ENCODE measurements at places on chromosomes 5 and 9. TPM values are rescaled to one million over a fixed set of nuclear protein-coding genes. Genes with fewer than 3 reads are reported as not detected.

DNA sequence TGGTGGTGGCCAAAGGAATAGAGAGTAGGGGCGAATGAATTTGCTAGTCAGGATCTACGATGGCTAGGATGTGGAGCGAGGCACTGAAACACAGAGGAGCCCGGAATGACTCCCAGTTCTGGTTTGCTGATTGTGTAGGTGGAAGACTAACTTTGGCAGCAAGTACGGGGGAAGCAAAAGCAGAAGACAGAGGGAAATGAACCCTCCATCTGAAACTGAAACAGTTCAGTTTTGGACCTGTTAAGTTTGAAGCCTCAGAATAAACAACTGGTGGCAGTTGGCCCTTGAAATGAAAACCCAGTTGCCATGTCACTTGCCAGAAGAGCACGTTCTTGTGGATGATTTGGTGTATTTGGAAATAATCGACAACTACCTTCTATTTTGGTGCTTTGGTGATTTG, 15.4 kb upstream of the SMIM15 start:
- no peak for DNase-seq

- peak; percentile 83 for DNase-seq
Observed at GRCh38 chr9:126490871-126491567, 122.7 kb upstream of the LMX1B start.

GRCh38 chr5:170650850-170651249, 132.7 kb upstream of the GABRP start:
- DNase-seq = no peak

GRCh38 chr5:73030995-73031394, 75.2 kb downstream of the FCHO2 start:
- DNase-seq = peak; percentile 89

GRCh38 chr5:141637123-141637766, 448 bp downstream of the RELL2 start:
- no peak for DNase-seq

- DNase-seq = no peak
Observed at GRCh38 chr5:95810305-95811125, 12.0 kb downstream of the GLRX start.

- peak; percentile 67 for DNase-seq
Observed at GRCh38 chr9:111944241-111944866, 47.7 kb downstream of the UGCG start.

DNA sequence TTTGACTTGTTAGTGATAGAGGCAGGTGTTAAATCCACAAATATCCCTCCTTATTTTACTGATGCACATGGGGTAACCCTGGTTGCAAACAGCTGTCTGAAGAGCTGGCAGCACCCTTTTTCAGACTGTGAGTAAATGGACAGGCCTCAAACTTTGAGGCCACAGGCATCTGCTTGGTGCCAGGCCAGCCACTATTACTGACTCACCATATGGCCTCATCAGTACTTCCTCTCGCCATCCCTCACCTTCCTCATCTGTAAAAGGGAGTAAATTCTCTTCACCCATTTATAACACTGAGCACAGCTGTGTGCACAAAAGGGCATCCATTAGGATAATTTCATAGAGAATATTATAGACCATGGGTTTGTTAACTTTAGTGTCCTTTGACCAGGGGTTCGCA, 11.9 kb upstream of the TNIP1 start:
- peak; percentile 59 for DNase-seq

DNA sequence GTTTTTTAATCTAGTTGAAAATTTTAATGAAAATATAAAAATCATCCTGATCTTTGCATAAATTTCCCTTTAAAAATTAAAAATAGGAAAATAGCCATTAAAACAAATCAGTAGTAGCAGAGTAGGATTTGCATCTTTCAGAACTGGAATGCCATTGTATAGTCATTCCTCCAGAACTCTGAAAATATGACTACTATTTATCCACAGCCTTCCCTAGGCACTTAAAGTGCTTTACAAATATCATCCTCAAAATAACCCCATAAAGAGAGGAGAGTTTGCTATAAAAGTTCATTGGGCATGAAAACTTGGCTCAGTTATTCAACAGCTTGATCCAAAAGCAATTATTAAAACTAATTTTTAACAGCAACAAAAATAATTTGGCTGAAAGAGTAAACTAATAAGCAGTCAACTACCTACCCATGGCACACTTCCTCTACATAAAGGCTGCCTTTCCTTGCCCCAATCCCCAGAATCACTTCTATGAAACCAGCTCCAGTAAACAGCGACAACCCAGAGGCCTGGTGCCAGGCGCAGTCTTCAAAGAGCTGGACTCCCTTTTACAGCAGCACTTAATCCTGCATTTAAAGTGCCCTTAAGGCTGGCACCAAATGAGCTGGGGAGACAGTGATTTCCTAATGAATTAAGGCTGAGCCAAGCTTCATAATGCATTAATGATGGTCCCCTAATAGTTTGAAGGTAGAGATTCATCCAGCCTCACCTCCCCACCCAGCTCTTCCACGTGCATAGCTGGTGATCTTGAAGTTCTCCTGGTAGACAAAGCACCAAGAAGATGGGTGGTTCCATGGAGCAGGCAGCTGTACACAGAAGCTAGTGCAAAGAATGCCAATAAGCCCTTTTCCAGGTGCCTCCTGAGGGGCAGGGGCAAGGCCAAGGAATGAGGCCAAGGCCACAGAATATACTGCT, 36.1 kb downstream of the LHFPL2 start:
- no peak for DNase-seq

DNA sequence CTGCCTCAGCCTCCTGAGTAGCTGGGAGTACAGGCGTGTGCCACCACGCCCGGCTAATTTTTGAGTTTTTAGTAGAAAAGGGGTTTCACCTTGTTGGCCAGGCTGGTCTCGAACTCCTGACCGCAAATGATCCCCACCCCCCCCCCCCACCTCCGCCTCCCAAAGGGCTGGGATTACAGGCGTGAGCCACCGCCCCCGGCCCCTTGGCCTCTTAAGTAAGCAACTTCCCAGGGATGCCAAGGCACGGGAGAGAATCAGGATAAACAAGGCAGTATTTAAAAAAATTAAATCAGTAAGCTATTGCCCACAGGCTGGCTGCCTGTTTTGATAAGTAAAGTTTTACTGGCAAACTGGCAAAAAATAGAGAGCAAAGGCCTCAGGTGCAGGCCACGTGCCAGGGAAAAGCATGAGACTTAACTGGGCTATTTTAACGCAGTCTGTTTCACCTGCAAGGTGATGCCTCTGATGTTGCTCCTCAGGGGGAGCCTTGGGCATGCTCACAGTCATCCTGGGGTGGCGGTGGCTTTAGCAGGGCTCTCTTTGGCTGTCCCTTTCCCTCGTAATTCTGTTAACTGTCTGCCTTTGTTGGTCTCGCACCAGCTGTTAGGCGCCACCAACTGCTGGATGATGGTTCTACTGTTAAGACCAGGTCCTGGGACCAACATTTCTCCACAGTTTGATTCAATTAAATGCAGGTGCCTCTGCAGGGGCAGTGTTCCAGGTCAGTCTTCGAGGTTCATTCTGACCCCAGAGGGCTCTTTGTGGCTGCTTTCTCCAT, 19.4 kb upstream of the RNF130 start:
- DNase-seq = peak; percentile 23

DNA sequence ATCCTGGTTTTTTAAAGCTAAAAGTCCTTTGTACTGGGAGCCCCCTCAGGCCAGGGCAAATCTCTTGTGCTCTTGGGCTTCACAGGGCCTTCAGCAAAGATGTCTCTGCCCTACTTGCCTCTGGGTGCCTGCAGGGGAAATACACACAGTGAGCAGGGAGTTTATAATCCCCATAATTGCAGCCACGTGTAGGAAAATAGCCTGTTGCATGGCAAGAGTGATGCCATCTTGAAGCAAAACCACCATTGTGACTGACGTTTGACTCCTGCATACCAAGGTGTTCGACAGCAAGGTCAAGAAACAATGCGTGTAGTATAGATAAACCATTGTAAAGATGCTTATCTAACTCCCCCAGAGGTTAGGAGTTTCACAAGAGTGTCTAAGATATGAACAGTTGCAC, 11.4 kb upstream of the IL3 start:
- DNase-seq = no peak

DNA sequence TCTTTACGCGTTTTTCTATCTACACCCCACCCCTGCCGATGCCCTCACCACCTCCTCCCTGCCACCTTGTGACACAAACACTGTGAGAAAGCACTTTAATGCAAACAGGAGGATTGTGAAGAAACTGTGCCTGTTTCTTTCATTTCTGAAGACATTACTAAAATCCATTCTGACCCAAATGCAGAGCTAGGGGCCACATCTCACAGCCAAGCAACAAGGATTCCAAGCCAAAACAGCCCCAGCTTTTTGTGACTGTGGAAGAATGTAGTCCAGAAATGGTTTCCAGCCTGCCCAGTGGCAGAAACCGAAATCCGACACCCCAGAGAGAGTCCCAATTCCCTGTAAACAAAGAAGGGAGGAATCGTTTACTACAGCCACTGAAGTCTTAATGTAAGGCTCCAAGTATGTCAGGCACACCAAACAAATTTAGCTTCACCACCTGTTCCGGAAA, 190.9 kb downstream of the TTC39B start:
- no peak for DNase-seq

GRCh38 chr5:129271308-129271707, 176.8 kb downstream of the ISOC1 start:
- peak; percentile 58 for DNase-seq

DNA sequence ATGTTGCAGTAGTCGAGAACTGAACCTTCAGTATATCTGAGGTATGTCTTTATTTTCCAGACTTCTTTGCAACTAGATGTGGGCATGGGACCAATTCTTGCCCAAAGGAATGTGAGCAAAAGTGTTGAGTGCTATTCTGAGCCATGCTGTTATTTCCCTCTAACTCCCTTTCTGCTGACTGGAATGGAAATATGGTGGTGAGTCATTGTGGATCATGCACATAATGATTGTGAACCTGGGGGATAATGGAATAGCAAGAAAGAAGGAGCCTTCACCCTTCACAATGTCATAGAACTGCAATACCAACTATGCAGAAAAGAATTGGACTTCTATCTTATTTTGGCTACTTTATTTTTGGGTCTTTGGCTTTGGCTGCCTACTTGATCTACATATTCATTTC, 10.3 kb upstream of the DOCK2 start:
- DNase-seq = peak; percentile 97

DNA sequence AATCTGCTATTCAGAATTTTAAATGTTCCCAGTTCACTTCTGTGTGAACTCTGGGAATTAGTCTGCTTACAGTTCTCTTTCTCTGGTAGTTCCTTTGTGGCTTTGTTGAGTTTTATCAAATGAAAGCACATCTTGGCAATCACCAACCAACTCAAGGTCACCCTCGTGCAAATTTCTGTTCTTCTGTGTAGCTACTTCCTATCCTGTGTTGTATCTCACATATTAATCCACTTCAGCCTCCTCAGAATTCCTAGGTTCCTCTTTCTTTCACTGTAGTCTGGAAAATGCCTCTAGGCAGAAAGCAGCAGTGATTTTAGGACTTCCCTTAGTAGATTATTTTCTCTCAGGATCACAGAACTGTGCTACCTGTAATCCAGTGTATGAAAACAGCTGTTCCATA, 100.3 kb downstream of the AUH start:
- no peak for DNase-seq

DNA sequence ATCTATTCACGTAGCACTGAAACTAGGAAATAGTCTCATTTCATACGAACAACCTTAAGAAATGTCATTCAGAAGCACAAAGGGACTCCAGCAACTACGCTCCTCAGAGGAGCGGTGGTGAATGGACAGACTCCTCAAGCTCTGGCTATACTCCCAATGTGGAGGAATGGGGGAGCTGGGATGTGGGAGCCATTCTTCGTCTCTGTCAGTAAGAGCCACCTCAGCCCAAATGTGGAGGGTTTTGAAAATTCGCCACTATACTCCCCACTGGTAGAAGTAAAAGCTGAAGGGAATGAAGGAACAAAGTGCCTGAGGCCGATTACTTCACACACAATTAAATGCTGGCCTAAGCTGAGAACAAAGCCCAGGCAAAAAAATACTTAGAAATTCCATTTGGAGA, 96.3 kb downstream of the ADAMTS12 start:
- DNase-seq = no peak

DNA sequence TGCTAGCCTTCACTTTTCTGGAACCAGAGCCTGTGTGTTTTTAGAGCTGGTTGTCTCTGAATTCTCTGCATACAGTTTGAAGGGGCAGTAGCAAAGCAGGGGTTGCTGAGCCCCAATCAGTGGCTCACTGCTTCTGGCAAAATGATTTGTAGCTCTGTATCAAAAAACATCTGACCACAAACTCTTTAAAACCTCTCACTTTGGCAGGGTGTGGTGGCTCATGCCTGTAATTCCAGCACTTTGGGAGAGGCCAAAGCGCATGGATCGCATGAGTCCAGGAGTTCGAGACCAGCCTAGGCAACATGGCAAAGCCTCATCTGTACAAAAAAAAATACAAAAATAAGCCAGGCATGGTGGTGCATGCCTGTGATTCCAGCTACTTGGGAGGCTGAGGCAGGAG, 28.3 kb upstream of the APC start:
- DNase-seq = peak; percentile 40

GRCh38 chr9:94805051-94805489, 78.6 kb downstream of the AOPEP start:
- no peak for DNase-seq

DNA sequence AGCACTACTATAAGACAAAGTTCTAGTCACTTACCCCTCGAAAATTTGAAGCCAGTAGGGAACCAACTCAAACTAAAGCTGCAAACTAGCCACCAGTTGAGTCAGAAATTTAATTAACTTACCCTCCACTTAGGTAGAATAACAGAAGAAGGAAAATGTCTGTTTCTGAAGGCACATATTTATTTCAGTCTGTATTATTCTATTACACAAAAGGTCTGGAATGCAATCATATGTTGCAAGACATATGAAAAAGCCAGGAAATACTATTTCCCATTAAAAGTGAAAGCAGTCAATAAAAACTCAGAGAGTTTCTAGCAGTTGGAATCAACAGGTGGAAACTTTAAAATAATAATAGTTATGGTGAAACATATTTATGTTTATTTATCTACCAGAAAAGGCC, 79.2 kb upstream of the SLCO4C1 start:
- no peak for DNase-seq

DNA sequence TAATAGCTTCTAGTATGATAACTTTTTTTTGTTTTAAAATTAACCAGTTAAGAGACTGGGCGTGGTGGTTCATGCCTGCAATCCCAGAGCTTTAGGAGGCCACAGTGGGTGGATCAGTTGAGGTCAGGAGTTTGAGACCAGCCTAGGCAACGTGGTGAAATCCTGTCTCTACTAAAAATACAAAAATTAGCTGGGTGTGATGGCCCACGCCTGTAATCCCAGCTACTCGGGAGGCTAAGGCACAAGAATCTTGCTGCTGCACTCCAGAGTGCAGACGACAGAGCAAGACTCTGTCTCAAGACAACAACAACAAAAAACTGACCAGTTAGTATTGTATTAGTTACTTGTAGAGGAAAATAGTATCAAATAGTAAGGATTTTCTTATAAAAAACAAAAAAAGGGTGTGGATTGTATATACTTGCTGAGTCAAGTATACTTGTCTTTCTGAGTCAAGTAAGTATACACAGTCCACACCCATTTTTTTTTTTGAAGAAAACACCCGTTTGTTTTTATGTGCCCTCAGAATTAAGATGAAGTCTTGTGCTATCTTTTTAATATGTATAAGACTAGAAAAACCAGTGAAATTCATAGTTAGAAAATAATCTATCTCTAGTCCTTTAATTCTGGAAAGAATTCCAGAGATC, 25.3 kb downstream of the UBAP1 start:
- peak; percentile 43 for DNase-seq

Gene TSLP
- total RNA-seq = 20.8 TPM

Gene CARTPT
- not detected for total RNA-seq

Gene PHF24
- total RNA-seq = 0.16 TPM

Gene C5orf52
- not detected for total RNA-seq

Gene TMEM171
- 0.90 TPM for total RNA-seq

Gene ARL14EPL
- 0.18 TPM for total RNA-seq

Gene PDZD2
- under 0.01 TPM for total RNA-seq

Gene SQSTM1
- total RNA-seq = 1,869 TPM
